ENCODE measurements at places on chromosomes 5 and 9.

- no peak for DNase-seq
These were observed 96.8 kb downstream of the CAMK4 start for GRCh38 chr5:111320953-111321352.

- no peak for DNase-seq
These were observed 11.0 kb downstream of the ABCA2 start for GRCh38 chr9:137017071-137017470.

GRCh38 chr9:120792898-120793765, at the start of gene FBXW2:
TSS of gene FBXW2 (minus strand) at chr9:120793416. CDS start at chr9:120788258, 5,158 bp downstream.
- DNase-seq: peak; percentile 90

DNA sequence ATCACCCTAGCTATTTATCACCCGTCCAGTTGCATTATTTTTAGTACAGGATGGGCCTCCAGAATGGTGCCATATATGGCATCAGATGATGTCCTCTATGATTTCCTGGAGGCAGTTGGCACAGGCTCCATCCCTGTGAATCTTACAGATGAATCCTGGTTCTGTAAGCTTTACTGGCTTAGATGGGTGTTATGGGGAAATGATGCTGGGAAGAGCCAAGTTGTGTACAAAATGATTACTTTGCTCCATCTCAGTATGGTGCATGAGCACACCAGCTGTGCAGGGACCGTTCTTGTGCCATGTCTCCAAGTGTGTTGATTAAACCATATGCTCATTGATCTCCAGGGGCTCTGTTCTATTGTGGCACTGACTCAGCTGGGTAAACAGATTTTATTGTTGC, 755.7 kb downstream of the TLR4 start:
- no peak for DNase-seq

DNA sequence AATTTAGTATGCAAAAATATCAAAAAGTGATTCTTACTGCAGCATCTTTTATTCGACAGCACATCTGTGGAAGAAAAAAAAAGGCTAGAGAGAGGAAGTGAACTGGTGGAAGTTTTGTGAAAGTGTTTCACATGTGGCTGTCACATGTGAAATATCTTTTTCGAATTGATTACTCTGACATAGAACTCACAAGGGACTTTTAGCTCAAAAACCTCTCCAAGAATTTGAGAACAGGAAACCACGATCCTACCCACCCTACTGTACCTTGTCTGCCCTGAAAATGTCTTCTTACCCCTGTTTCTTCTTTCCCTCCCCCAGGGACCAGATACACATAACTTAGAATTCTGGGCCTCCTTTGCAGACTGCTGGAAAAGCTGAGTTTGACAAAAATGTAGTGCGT, 106.5 kb upstream of the PRRC1 start:
- DNase-seq: no peak

DNA sequence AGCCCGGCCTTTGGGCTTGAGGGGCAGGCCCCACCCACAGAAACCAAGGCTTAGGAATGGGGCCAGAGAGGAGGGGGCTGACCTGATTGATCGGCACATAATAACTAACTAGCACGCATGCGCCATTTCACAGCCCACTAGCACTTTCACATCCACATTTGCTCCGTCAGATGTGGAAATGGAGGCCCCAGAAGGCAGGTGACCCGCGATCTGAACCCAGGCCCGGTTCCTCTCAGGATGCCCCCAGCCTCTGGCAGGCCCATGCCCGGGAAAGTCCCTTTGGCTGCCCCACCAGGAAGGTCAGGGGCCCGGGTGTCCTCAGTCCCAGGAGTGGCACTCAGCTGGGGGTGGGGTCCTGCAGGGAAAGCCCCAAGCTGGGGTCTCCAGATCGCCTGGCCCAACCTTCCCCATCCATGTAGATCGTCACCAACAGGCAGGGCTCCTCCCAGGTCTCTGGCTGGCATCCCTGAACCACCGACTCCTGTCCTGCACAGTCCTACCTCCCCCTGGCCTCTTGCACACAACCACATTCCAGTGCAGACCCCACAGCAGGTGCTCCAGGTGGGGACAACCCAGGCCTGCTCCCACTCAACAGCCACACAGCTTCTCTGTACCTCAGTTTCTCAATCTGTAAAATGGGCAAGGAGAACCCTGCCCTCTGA, 46.7 kb downstream of the VAV2 start:
- no peak for DNase-seq

GRCh38 chr9:15999422-16000339, 446.8 kb downstream of the CCDC171 start:
- DNase-seq: peak; percentile 87

GRCh38 chr9:77954666-77955015, 77.0 kb downstream of the GNAQ start:
- no peak for DNase-seq

DNA sequence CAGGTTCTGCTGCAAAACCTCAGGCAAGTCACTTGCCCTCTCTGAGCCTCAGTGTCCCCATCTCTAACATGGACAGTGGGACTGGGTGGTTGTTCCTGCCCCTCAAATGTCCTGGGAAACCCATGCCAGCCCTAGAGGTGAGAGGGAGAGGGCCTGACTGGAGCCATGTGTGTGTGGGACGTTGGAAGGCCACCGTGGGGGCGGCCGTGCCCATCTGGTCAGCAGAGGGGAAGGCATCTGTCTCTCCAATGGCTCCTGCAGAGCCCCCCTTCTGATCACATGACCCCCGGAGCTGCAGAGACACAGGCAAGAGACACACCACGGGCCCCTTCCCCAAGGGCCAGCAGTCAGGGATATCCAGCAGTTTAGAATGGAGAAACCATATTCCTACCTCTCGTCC, 1.7 kb downstream of the DNM1 start:
- no peak for DNase-seq

DNA sequence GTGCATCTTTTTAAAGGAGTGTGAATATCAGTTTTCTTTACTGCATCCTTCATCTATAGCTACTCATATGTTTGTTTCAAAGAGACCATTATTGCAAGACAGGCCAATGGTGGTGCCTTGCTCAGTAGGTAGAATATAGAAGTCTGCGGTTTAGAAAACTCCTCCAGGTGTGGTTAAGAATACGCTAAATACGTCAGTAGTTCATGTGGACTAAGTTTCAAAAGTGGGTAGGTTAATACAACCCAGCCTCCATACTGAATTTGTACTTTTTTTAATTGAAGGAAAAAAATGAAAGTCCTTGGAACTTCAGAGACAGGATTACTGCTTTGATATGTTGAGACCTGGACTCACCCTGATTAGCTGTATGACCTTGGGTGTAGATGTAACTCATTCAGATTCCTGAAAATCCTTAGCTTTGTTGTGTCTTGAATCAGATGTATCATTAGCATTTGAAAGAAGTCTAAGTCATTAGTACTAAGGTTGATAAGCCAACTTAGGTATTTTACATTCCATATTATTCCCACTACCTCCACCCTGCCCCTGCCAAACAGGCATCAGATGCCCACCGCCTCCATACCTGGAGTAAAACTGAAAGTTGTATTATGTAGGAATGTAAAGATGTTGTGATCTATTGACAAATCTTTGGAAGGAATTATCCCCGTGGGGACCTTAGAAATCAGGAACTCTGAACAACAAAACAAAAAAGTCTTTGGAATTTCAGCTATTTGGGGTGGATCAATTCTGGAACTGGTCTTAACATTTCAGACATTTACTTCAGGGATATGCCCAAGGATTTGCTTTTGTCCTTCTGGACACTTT, 6.1 kb downstream of the BASP1 start:
- DNase-seq: no peak

DNA sequence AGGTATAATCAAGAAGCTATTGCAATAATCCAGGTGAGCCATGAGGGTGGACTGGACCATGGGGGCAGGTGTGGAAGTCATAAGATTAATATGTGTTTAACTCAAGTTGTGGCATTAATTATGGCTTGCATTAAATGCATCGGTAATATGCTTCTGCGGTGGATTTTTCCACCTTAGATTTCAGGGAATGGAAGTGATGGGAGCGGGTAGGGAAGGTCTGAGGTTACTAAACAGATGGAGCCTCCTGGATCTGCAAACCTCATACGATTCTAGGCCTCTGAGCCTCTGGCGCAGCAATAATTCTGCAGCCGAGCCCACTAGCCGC, 286 bp upstream of the ZNF483 start:
- no peak for DNase-seq

- DNase-seq: no peak
These were observed 92.7 kb upstream of the SAP30L start for GRCh38 chr5:154352960-154353548.

DNA sequence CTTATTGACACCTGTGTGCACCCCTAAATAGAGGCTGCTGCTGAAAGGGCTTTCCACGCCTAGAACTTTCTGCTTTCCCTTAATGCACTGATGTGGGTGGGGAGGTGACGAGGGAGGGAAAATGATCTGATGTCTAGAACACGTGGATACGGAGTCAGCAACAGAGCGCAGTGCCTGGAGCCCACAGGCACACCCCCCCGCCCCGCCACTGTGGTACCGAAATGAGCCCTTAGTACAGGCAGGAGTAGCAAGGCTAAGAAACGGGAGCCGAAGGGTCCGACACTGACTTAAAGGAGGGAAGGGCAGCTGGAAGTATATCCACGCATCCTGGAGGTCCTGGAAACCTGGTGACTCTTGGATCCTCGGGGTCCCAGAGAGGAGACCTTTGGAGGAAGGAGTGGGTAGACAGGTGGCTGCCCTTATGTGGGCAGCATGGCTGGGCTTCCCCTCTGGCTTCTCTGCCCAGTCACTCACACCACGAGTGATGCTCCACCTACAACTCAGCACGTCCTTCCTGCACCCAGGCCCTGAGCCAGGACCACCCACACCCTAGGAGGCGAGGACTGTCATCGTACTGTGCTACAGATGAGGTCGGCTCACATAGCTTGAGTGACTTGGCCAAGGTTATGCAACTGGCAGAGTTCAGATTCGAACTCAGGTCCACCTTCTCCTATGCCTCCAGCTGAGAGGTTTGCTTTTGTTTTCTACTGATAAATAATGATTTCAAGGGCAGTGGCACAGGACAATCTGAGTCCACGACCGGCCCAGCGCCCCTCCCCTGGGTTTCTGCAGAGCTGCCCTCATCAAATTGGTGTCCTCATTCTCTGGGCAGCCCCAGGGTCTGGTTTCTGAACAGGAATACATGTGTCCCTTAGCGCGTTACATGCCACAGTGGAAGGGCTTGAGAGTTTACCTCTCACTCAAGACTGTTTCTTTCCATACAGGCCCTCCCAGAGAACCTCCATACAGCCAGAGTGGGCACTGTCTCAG, 4.7 kb upstream of the VAV2 start:
- DNase-seq: no peak

DNA sequence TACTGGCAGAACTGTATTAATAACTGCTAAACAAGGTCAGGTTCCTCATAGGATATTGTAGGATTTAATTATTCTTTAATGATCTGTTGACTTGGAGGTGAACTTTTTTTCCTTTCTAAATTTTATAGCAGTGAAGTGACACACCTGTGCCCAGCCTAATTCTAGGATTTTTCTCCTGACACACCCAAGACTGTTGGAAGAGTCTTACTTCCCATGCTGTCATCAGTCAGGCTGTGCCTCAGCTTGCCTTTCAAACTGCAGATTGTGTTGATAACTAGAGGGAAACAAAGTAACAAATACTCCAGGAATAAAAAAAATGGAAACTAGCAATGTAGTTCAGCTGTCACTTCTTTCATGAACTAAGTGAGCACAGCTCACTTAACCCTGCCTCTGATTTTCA, 22.0 kb downstream of the OTULIN start:
- DNase-seq: peak; percentile 75

GRCh38 chr9:86714999-86715398, 232.3 kb downstream of the GAS1 start:
- DNase-seq: no peak

- no peak for DNase-seq
These were observed 79.8 kb downstream of the HSD17B3 start for GRCh38 chr9:96222132-96222531.

GRCh38 chr9:108617676-108618075, 238.1 kb downstream of the ACTL7B start:
- no peak for DNase-seq

- DNase-seq: no peak
These were observed 182.6 kb upstream of the GLRA1 start for GRCh38 chr5:152107220-152107619.

DNA sequence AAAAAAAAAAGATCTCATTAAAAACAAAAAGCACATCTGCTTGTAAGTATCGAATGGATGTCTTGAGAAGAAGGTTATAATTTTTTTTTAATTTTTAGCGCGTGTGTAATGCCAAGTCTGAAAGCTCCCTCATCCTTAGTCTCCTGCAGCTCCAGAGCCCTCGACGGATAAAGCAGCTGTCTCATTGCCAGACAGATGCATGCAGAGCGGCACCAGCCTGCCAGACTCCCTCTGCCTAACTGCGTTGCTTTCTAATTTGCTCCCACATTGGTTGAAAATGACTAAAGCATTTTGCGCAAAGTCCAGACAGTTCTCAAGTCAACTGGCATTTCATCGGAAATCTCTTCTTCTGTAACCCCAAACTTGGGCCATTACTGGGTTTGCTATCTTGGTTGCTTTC, 29.4 kb downstream of the OLFM1 start:
- no peak for DNase-seq

DNA sequence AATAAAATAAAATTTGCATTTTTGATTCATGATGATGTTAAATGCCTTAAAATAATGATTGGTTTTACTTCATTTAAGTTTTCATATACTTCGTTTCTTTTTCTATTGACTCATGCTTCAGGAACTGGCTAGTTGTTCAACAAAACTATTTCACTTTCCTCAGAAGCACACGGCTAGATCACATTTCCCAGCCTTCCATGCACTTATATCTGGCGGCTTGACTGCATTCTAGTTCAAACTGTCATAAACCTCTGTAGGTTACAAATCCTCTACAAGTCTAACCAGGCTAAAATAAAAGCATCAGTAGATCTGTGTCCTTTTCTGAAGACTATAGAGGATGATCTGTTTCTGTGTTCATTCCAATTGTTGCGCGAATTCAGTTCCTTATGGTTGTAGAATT, 46.3 kb upstream of the CNTLN start:
- no peak for DNase-seq

DNA sequence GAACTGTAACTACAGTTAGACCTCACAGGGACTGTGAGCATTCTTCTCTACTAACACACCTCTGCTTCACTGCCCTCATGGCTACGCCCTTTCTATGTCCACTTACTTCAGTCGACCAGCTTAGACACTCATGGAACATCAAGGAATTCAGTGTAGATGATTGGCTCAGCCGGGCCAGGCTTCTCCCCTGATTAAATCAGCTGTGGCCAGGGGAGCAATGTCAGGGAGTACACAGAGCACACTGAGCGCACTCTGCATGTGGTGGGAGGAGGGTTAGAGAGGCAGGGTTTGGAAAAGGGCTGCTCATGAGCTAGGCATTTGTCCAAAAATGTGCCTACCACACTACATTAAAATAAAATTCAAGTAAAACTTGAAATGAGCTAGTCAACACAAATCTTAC, 400.5 kb downstream of the ARRDC3 start:
- DNase-seq: no peak

- DNase-seq: no peak
These were observed 9.3 kb upstream of the SCGB3A1 start for GRCh38 chr5:180600554-180601041.

Measured in mammary epithelial cell (primary cell).